ENCODE measurements at places on chromosomes 13 and 19.

GRCh38 chr19:17409990-17410389, 4.6 kb upstream of the BST2 start:
- DNase-seq, result no peak

- no peak for DNase-seq
Observed at GRCh38 chr13:75341028-75341427, 140.9 kb downstream of the TBC1D4 start.

GRCh38 chr19:52086481-52086880, 9.1 kb downstream of the ZNF841 start:
- DNase-seq, result no peak

- DNase-seq, result peak; percentile 45
Observed at GRCh38 chr19:3788996-3789778, 3.0 kb upstream of the MATK start.

DNA sequence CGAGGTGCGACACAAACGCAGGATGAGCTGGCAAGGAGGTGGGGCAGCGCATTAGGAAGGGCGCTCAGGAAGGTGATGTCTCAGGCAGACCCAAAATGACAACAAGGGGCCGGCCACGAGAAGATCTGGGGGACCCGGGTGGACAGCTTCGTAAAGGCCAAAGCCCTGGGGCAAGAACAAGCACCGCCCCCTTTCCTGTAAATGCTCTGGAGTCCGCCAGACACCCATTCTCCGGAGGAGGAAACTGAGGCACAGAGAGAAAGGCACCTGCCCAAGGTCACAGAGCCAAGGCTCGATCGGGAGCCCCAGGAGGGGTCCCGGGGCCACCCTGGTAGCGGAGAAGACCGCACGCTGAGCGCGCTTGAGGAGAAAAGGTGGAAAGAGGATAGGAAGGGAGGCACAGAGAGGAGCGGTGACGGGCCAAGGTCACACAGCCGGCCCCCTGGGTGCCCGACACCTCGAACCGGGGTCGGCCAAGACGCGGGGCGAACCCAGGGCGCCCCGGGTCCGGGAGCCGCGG, 571 bp downstream of the SAFB2 start:
- DNase-seq, result no peak

DNA sequence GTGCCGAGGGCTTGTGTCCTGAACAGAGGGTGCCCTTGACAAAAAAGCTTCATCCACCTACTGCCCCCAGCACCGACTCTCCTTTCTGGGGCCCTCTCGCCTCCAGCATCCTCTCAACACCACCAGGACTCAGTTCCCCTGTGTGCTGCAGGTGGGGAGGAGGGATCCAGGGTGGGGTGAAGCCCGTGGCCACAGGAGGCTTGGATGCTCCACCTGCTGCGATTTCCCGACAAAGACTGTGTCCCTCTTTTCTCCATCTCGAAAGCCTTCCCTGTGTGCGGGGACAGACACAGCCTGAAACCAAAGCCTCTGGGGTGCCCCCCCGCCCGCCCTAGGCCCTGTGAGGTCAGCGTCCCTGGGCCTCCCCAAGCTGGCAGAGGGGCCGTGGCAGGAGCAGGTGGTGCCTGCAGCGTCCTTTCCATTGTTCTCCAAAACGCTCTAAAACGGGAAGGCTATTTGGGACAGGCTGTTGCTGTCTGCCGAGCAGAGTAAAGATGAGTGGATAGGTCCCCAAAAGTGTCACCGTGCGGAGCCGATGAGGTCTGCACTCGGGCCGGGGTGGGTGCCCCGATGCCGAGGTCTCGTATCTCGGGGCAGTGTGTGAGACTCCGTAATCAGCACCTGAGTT, 185.7 kb downstream of the PTPRS start:
- DNase-seq, result no peak
